LoVo (cell line): ENCODE measurements at places on chromosomes 7 and 10.

GRCh38 chr10:132777441-132777840, 8.5 kb downstream of the NKX6-2 start:
- no peak for DNase-seq

DNA sequence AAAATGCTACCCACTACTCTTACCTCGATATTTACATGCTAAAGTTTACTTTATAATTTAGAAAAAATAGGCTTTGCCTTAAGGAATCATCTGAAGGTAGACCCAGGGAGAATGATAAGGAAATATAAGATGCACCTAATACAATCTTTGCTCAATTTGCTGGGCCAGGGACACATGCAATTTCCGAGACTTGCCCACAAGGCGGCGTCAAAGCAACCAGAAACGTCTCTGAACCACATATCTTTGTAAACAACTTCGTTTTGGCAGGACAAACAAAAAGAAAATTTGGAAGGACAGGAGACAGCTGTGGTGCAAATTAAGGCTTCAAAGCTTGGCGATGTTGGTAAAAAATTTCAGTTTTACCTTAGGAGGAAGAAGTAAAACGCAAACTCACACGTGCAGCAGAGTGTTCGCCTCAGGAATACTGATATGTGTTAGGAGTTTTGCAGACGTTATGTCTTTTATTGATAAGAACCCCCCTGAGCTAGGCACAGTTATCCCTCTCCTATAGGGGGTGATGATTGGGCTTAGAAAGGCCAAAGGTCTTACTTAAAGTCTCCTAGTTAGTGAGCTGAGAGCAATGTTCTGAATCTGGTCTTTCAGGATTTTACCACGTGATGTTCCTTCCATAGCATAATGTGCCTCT, 134.3 kb downstream of the PRKCQ start:
- peak; percentile 8 for DNase-seq

- DNase-seq, result no peak
Observed at GRCh38 chr10:93921338-93921737, 27.6 kb downstream of the SLC35G1 start.

DNA sequence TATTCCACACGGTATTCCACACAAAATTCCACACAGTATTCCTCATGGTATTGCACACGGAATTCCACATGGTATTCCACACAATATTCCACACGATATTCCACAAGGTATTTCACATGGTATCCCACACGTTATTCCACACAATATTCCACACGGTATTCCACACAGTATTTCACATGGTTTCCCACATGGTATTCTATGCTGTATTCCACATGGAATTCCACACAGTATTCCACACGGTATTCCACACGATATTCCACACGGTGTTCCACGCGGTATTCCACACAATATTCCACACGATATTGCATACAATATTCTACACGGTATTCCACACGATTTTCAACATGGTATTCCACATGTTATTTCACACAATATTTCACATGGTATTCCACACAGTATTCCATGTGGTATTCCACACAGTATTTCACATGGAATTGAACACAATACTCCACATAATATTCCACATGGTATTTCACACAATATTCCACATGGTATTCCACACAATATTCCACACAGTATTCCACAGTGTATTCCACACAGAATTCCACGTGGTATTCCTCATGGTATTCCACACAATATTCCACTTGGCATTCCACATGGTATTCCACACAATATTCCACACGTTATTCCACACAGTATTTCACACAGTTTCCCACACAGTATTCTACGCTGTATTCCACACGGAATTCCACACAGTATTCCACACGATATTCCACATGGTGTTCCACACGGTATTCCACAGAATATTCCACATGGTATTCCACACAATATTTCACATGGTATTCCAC, 136.0 kb upstream of the CHST15 start:
- no peak for DNase-seq

GRCh38 chr10:97157578-97158095, 28.1 kb downstream of the SLIT1 start:
- no peak for DNase-seq

GRCh38 chr7:132646052-132646451, 69.8 kb upstream of the PLXNA4 start:
- DNase-seq, result no peak

- DNase-seq, result no peak
Observed at GRCh38 chr7:131466735-131467365, 89.6 kb downstream of the PODXL start.

- no peak for DNase-seq
Observed at GRCh38 chr10:112706577-112706976, 243.5 kb upstream of the TCF7L2 start.

DNA sequence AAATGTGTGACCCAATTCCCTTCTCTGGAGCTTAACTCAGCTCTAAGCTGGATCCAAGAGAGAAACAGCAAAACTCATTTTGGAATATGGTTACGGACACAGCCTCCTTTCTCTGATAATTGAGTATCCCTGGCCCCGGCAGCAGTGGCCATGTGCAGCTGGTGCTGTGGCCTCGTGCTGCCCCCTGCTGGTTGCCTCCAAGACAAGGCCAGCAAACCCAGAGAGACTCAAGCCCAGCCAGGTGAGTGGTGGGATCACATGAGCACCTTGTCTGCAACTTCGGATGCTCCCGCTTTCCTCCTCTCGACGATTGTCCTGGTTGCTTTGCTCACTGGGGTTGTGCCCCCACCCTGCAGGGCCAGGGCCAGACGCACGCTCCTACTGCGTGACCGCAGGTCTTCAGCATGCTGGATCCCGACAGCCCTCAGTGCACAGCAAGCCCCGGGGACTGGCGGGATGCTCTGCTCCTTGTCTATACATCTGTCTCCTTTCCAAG, 19.4 kb downstream of the SFTPD start:
- peak; percentile 47 for DNase-seq
